ENCODE measurements at places on chromosomes 6 and 20.
A peak's percentile ranks its signal among the peaks of the same experiment; 100 is the strongest.

DNA sequence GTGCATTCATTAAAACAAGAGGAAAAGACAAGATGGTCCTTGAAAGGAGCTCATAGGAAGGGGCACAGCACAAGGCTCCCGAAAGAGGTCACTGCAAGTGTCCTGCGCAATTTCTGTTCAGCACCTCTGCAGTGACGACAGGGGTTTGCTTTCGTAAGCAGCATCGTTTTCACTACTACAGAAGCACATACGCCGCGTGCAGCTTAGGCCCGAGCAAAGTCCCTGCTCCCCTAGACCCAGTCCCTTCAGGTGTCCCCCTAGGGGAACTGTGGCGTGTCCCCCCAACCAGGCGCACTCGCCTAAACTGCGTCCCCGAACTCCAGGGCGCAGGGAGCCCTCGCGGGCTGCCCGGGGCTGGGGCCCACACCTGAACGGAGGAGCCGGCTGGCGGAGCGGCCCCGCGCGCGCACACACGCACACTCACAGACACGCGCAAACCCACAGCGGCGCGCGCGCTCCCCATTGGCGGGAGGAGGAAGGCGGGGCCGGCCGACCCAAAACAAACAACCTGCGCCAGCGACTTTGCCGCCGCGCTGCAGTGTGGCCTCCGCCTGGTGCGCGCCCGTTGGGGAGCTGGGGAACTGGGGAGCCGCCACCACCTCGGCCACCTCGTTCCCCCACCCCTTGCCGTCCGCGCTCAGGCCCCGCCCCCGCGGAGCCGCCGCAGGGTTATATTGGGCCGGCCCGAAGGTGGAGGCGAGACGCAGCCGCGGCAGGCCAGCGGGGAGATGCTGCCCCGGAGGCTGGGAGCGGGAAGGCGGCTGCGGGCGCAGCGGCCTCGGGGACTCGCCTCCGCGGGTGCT is at the start of gene FOXQ1:
FOXQ1 (plus strand) TSS at position 699 of the 803 bp plus-strand sequence. CDS start 607 bp downstream, outside the sequence.
- no peak for DNase-seq

- no peak for DNase-seq
These were observed 36.3 kb upstream of the SPDEF start for GRCh38 chr6:34592208-34592952.

DNA sequence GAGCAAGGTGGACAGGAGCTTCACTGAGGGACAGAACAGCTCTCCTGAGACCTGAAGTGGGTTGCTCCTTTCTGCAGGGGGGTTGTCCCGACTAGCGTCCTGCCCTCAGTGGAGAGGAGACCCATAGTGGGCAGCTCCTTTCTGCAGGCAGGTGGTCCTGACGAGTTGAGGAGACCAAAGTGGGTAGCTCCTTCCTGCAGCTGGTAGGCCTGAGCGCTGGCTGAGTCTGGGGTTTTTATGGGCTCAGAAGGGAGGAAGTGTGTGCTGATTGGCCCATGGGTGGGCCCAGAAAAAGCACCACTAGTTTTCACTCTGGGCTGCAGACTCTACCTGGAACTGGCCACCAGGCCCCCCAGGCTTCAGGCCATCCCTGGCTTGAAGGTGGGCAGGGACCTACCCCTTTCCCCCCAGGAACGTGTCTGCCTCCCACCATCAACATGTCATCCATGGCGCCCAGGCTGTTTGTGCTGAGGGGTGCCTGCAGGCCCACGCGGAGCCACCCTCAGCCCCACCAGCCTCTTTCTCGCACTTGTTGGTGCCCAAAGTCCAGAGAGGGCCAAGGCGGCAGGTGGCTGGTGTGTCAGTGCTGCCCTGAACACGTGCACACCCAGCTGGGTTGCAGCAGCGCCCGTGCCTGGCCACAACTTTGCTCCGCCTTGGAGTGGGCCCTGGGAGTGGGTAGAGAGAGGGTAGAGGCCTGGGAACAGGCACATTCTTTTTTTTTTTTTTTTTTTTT is 1.6 kb upstream of the DEK start:
- no peak for DNase-seq

DNA sequence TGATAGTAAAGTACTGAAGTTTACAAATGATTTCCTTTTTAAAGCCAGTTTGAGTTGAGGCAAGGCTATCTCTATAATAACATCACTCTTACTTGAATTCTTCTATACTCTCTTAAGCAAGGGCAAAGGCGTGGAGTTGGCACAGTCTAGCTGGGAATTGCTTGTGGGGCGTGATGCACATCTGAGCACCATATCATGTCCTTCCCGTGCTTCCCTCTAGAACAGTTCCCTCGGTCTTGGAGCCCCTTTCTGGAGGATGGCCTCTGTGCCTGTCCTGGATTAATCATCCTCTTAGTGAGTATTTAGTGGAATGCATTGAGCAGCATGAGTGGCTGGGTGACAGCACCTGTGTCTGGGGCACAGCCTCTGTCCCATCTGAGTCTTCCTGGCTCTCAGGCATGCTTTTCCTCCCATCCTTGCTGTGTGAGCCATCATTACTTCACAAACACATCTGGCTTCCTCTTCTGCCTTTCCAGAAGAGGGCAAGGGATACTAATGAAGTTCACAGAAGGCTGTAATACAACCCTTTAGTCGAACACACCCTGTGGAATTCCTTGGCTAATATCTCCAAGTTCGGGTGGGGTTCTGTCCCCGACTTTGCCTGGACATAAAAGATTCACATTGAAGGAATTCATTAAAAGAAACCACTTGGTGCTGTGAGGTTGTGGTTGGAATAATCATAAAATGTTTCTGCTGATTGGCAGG is 188.2 kb downstream of the FNDC1 start:
- DNase-seq = no peak

DNA sequence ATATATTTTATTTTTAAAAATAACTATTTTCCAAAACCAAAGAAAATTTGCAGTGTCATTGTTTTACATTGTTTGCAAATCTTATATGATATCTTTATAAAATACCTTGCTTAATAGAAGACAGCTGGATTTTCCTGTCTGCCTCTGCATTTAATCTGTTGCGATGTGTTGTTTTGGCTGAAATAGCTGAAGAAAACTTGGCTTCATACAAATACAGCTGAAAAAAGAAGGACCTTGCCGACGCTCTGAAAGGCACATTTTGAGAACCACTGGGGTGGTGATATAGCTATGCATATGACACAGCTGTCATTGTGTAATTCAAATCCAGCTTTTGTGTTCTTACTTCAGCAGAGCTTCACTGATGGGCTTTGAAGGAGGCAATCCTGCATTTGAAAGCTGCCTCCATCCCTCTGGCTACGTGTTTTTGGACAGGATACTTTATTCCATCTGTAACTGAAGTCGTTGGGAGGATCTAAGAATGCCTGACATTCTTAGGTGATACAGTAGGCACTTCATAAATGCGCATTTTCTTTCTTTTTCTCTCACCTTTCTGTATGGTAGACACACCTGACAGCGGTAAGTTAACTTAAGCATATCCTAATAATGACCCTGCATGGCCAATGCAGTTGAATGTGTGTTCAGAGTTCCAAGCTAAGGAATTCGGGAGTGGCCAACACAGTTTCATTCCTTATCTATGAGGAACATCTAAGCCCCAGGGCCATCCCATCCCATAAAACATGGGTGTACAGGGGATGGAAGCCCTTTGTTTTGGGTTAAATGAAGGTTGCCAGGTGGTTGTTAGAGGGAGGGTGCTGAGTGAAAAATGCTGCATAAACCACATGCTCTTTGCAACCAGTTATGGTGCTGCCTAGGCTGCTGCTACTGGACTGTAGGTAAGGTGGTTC is 213.0 kb downstream of the TFAP2A start:
- no peak for DNase-seq

DNA sequence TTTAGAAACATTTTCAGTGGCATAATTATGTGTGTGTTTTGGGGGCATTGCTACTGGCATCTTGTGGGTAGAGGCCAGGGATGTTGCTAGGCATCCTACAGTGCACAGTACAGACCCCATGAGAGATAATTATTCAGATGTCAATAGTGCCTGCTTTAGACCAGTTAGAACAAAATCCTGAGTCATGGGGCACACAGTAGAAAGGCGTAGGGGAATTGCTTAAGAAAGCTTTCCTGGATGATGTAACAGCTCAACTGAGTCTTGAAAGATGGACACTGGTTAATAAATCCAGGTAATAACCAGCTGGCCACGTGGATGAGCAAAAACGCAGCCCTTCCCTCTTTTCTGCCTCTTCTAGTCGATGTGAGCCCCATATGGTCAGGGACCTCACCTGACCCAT is 51.1 kb downstream of the KCNB1 start:
- DNase-seq = no peak

DNA sequence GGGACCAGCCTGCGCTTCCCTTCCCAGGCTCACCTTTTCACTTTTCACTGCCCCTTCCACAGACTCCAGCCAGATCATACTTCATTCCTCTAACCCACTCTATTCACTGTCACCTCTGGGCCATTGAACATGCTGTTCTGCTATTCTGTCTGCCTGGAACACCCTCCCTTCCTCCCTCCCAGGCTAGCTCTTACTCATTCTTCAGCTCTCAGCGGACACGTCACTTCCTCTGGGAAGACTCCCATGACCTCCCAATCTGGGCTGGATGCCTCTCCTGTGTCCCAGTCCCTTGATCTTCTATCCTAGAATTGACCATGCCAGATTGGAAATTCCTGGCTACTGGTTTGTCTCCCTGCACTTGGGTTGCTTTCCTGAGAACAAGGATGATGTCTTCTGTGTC is 5.0 kb downstream of the SLC12A5 start:
- DNase-seq = no peak

DNA sequence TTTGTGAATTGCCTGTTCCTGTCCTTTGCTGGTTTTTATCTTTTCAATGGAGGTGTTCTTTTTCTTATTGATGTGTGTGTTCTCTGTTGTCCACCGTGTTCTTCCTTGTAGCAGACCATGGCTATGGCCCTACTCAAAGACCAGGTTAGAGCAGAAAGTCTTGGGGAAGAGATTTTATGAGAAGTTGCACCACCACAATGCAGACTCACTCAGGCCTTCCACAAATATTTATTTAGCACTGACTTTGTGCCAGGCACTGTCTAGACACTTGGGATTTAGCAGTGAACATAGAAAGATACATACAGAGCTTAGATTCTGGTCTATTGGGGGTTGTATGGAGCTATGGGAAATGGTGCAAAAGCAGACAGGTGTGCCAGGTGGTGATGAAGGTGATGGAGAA is 98.8 kb downstream of the DTD1 start:
- no peak for DNase-seq

- no peak for DNase-seq
These were observed 19.4 kb downstream of the ERGIC3 start for GRCh38 chr20:35561268-35561667.

DNA sequence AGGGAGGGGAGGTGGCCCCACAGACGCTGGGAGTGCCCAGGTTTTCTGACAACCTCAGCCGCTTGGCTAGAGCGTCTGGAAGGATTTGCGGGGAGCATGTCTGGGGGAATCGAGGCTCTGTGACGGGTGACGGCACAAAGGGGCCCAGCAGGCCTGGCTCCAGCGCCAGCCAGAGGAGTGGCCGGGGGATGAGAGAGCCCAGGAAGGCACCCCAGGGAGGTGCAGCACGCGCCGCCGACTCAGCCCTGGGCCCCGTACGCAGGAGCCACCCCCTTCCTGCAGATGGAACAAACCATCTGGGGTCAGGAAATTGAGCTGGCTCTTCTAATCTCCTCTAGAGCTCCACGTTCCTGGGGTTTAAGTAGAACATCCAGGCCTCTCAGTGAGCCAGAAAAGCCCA is 5.9 kb upstream of the SLCO4A1 start:
- DNase-seq = no peak

DNA sequence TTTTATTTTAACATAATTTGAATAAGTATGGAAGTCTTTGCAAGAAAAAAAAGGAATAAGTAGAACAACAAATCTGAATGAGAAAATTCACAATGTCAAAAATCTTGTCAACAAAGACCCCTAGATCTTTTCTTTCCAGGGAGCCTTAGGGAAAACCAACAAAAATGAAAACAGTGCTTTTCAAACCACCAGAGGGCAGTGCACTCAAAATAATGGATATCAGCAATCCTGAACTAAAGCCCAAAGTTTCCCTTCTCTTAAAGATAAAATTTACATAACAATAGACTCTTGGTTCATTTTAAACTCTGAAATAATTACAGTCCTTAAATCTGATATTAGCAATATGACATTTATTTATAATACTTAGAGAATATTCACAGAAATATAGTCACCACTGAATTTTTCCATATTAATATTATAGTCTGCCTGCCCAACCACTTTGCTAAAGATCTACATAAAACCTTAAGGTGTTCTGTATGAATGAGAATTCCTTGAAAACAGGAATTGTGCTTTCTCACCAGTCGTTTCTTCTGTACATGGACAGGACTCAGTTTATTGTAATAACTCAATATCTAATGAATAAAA is 105.3 kb upstream of the BMP5 start:
- peak; percentile 23 for DNase-seq

GRCh38 chr20:50596694-50597021 is 86.5 kb downstream of the PTPN1 start:
- no peak for DNase-seq

GRCh38 chr6:122749451-122750050 is 30.0 kb upstream of the FABP7 start:
- DNase-seq = no peak

- DNase-seq = no peak
These were observed 47.9 kb downstream of the AKIRIN2 start for GRCh38 chr6:87654122-87654521.

GRCh38 chr6:307065-307814 is 15.0 kb downstream of the DUSP22 start:
- DNase-seq = no peak

DNA sequence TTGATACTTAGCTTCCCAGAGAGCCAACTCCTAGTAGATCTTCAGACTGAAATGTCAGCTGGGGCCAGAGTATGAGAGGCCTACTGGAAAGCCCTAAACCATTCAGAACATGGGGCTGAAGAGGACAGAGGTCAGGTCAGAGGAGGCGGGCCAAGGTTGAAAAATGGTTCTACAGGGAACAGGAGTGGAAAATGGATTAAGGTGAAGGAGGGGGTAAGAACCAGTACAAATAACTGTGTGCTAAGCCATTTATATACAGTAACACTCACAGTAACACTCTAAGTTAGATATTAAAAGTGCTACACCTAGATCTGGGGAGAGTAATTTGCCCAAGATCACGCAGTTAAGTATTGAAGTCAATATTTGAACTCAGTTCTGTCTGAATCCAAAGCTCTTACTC is 313.2 kb upstream of the MAP3K7 start:
- no peak for DNase-seq

GRCh38 chr6:8006208-8006607 is 58.0 kb downstream of the BLOC1S5 start:
- DNase-seq = no peak

DNA sequence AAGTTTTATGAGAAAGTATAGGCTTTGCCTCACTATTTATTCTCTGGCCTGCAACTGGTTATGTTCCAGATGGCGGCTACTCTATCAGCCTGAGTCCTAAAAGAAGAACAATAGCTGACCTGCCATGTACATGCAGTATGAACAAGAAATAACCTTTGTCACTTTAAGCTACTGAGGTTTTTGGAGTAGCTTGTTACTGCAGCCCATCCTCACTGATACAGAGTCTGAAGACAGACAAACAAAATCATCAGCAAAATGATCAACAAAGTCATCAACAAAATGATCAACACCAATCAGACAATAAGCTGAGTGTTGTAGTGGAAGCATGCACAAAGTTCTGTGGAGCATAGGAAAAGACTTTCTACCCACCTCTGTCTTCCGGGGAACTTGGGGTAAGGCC is 82.5 kb downstream of the PLCG1 start:
- DNase-seq = no peak

GRCh38 chr20:33162753-33163152 is 5.2 kb upstream of the BPIFA2 start:
- DNase-seq = no peak

- no peak for DNase-seq
These were observed 1.5 kb downstream of the SH3BGRL2 start for GRCh38 chr6:79632580-79632979.

GRCh38 chr6:33700391-33701050 is 11.0 kb downstream of the UQCC2 start:
- peak; percentile 72 for DNase-seq

- no peak for DNase-seq
These were observed 96.5 kb downstream of the HFE start for GRCh38 chr6:26183581-26184366.
